ENCODE measurements at places on chromosomes 13 and 19. TPM values are rescaled to one million over a fixed set of nuclear protein-coding genes. Genes with fewer than 3 reads are reported as not detected.

The RNF113B gene
- total RNA-seq, result not detected

The LGALS7B gene
- total RNA-seq, result 4.8 TPM

The HTR2A gene
- not detected for total RNA-seq

The LYPD3 gene
- total RNA-seq, result 6.6 TPM

The SERPINE3 gene
- not detected for total RNA-seq

The SLC17A7 gene
- total RNA-seq, result not detected

The TIMM50 gene
- 116 TPM for total RNA-seq

The CNMD gene
- not detected for total RNA-seq

The MEX3D gene
- 41.4 TPM for total RNA-seq

The TINCR gene
- total RNA-seq, result 0.27 TPM

The SIGLEC5 gene
- not detected for total RNA-seq

The NLRP7 gene
- not detected for total RNA-seq

The ACP5 gene
- total RNA-seq, result 0.94 TPM

Measured in Calu3 (cell line).